Activated naive CD8-positive, alpha-beta T cell treated with anti-CD3 and anti-CD28 coated beads, Interleukin-2, amount 10 ng/mL, durations not matched to agents 7 days and 5 days (primary cell): ENCODE measurements at places on chromosomes 4 and X. TPM values are rescaled to one million over a fixed set of nuclear protein-coding genes. Genes with fewer than 3 reads are reported as not detected.

TCEAL2 gene
- total RNA-seq, result 0.31 TPM

CYP4V2 gene
- 19.2 TPM for total RNA-seq

GRCh38 chr4:170109586-170110284 is 20.0 kb upstream of the AADAT start:
- no peak overlapping the region for H3K4me3 ChIP-seq
- H3K27me3 ChIP-seq, result no peaks in the 10 kb centered on the region
- no peaks in the 10 kb centered on the region for H3K4me1 ChIP-seq
- no peak overlapping the region for H3K27ac ChIP-seq
- no peak for DNase-seq
- no peaks in the 10 kb centered on the region for H3K36me3 ChIP-seq

- H3K36me3 ChIP-seq, result no peaks in the 10 kb centered on the region
- no peaks in the 10 kb centered on the region for H3K27me3 ChIP-seq
- H3K27ac ChIP-seq, result no peak overlapping the region
- H3K4me1 ChIP-seq, result no peaks in the 10 kb centered on the region
- H3K4me3 ChIP-seq, result no peak overlapping the region
These were observed 220.4 kb downstream of the KDR start for GRCh38 chr4:54904953-54905352.

DNA sequence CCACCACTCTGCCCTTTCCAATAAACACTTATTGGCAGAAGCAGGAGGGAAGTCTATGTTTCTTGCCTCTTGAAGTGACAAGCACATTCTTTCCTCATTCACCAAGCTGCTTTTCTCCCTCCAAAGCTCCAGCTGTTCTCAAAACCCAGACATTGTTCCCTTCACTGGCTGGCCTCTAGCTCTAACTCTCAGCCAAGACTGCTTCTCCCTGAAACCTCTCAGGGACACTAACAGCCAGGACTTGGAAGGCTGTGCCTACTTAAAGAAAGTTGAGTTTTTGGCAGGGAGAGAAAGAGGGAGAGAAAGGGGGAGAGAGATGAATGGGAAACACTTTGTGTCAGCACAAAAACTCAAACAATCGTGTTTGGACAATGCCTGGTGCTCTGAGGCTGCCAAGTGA is 99.5 kb downstream of the COX18 start:
- no peak overlapping the region for H3K27ac ChIP-seq
- H3K27me3 ChIP-seq, result peaks cover 11% of the 10 kb centered on the region
- no peak for DNase-seq
- no peak overlapping the region for H3K4me3 ChIP-seq
- H3K4me1 ChIP-seq, result no peaks in the 10 kb centered on the region
- H3K36me3 ChIP-seq, result no peaks in the 10 kb centered on the region

GRCh38 chrX:109537324-109537665 is 651 bp downstream of the NXT2 start:
- H3K4me3 ChIP-seq, result peak overlapping the region; percentile 90
- no peak for DNase-seq
- peaks cover 12% of the 10 kb centered on the region for H3K4me1 ChIP-seq
- H3K27me3 ChIP-seq, result peaks cover 5% of the 10 kb centered on the region

DNA sequence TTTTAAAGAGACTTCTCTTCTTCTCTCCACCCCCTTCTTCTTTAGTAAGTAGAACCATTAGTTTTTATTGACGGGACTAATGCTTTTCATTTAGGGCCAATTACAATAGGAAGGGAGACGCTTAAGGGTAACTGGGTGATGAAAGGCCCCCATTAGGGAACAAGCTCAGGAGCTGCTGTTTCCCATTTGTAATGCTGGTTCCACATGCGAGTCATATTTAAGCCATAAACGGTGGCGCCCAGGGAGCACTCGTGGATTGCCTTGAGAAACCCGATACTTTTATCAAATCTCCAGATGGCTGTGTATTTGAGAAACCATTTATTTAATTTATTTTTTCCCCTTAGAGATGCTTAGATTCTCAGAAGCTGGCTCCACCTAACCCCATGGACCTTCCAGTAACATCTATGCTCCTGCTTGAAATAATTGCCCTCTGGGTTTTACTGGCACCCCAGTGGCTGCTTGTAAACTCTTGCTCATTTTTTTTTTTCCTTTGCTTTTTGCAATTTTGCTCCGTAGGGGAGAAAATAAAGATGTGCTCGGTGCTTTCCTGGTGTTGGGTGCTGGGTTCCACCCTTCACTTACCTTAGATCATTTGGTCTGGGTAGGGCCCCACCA is 124.2 kb upstream of the MSX1 start:
- no peaks in the 10 kb centered on the region for H3K4me1 ChIP-seq
- DNase-seq, result no peak
- H3K27me3 ChIP-seq, result no peaks in the 10 kb centered on the region
